Activated naive CD4-positive, alpha-beta T cell treated with anti-CD3 and anti-CD28 coated beads for 36 hours (primary cell): ENCODE measurements at places on chromosomes 12 and 14.

DNA sequence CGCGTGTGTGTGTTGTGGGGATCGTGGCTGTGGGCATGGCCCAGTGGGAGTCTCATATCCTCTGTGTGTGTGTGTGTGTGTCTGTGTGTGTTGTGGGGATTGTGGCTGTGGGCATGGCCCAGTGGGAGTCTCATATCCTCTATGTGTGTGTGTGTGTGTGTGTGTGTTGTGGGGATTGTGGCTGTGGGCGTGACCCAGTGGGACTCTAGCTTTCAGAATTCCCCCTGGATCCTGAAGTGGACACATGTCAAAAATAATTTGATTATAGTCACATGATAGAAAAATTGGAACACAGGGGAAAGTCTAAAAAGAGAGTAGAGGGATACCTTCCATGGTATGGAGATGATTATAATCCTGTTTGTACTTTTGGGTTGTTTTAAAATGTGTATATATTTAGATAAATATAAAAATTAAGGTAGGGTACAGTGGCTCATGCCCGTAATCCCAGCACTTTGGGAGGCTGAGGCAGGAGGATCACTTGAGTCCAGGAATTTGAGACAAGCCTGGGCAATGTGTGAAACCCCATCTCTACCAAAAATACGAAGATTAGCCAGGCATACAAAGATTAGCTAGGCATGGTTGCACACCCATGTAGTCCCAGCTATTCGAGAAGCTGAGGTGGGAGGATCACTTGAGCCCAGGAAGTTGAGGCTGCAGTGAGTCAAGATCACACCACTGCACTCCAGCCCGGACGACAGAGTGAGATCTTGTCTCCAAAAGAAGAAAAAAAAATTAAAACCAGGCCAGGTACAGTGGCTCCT lies 11.0 kb downstream of the PAPLN start:
- DNase-seq: no peak

GRCh38 chr14:77071938-77072388 lies 26.1 kb upstream of the CIPC start:
- DNase-seq: no peak

DNA sequence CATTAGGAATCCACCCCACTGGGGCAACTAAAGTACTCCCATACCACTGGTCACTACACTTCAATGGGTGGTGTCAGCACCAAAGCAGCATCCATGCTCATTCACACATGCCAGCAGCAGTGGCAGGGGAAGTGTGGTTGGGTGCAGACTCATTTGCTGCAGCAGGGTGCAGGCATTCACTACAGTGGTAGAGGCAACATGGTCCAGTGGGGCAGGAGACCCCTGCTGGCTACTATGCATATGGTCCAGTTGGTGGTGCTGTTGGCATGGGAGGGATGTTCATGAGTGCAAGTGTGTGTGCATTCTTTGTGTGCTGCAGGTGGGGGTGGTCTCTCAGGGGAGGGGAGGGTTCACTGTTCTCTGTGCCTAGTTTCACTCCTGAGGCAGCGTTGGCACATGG lies 908.4 kb upstream of the NOVA1 start:
- no peak for DNase-seq

- DNase-seq: no peak
Measured at GRCh38 chr14:88426271-88426670, 40.8 kb downstream of the SPATA7 start.

DNA sequence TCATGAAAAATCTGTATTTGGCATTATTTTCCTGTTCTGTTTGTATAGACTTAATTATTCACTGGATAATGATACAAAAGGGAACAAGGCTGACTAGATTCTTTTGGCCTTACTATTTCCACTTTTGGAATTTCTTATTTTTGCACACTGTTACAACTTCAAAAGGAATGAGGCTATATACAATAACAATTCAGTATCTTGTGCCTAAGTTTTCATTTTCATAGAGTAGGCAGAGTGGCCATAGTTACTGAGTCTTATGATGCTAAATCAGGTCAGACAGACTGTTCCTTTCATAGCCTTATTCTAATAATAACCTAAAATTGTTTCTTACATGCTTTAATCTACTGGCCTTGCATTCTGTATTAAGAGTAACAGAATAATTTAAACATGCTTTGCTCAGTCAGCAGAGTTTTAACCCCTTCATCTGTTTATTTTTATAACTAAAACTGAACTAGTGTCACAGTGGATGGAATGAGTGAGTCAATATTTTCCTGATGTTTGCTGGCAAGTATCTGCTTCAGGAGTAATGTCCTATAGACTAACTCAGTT lies 10.5 kb downstream of the TTC8 start:
- DNase-seq: no peak

DNA sequence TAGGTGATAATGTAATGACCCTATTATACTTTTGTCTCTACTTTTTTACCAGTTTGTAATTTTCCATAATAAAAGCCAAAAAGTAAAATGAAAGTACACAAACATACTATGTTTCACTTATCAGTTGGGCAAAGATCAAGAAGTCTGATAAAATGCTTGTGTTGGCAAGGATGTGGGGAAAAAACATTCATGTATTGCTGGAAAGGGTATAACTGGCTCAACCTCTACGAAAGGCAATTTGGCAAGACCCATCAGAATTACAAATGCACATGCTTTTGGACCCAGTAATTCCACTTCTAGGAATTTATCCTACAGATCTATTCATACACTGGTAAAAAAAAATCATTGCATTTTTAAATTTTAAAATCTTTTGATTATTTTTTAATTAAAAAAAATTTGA lies 68.0 kb downstream of the SPTB start:
- DNase-seq: no peak

- DNase-seq: no peak
Measured at GRCh38 chr14:26078561-26078960, 519.3 kb downstream of the NOVA1 start.

DNA sequence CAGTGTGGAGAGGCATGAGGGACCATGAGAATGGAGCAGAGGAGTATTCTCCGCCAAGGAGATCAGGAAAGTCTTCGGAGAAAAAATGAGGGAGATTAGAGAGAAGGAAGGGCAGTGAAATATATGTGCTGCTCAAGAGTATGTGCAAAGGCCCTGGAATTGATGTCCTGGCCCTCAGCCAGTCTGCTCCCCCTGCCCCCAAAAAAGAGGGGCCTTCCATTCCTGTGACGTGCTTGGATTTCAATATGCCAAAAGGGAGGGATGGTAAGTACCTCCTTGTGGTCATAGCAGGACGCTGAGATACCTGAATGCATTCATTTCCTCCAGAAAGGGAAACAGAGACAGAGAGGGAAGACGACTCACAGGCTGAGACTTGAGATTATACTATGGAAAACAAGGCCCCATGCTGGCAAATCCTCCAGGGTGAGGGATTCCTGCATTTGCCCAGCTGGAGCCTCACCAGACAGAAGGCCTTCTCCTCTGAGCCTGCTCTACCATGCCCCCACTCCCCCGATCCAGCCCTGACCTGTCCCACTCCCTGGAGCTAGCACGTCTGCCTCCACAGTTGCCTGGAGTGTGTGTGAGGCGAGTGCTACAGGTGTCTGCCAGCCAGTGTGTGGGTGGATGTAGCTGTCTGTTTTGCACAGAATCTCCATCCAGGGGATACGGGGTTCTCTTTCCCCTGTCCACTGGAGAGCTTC lies 3.9 kb upstream of the RARG start:
- DNase-seq: peak; percentile 37

DNA sequence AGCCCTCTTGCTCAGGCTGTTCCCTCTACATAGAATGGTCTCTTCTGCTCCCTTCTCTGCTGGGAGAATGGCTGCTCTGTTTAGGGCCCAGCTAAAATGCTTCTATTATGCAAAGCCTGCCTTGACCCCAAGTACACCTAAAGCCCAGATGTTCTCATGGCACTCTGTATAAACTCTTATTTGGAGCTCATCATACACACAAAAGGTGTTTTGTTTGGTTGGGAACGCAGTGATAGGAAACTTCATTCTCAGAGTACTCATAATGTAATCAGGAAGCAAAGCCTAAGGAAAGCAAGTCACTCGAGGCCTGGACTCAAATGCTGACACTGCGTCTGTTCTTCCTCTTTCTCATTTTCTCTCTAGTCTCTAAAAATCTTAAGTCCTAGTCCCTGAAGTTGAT lies 38.2 kb upstream of the SYCP3 start:
- DNase-seq: no peak
